ENCODE measurements at places on chromosomes 13 and 19.

DNA sequence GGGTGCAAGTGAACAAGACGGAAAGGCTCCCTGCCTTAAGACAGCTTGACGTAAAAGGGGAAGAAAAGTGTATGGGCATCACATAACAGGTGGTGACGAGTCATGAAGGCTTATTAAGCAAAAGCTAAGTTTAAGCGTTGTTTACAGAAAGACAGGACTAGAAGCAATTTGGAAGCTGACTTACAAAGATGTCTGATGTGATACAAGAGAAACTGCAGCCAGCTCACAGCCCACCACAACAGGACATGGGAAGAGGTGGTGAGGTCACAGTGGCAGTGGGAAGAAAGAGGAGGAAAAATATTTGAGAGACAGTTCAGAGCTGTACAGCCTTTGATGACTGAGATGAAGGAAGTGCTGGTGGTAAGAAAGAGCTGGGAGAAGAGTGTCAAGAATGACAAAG is 181.6 kb downstream of the KLF12 start:
- no peak for DNase-seq

DNA sequence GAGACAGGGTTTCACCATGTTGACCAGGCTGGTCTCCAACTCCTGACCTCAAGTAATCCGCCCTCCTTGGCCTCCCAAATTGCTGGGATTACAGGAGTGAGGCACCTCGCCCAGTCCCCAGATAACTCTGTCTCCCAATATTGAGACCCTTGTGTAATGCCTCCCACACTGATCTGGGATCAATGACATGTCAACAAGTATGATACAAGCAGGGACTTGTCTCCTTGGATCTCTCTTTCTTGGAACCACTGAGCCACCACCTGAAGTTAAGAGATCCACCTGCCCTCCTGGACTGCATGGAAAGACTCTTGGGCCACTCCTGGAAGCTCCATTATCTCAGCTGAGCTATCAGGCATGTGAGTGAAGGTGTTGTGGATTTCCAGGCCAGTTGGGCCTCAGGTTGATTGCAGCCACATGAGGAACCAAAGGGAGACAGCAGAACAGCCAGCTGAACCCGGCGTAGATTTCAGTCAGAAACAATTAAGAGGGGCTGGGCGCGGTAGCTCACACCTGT is 15.1 kb downstream of the NFKBID start:
- no peak for DNase-seq

GRCh38 chr19:28196101-28196500 is 1016.9 kb downstream of the UQCRFS1 start:
- no peak for DNase-seq

DNA sequence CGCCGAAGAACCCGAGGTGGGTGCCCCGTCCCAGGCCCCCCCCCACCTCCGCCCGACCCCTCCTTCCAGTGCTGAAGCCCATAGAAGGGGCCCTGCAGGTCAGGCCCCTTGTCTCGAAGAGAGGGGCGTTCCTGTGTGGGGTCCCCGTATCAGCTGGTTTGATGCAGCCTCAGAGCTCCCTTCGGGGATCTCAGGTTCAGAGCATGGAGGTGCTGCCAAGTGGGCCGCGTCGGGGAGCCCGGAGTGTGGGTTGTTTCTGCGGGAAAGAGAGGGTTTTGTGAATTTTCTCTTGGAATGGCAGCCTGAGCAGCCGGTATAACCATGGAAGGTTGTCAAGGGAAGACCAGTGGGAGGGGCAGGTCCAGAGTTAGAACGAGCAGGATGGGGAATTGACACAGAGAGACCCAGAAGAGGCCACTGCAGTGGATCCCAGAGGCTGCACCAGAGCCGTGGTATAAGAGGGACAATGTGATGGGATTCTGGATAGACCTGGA is 384 bp downstream of the TRAPPC2B start:
- DNase-seq: no peak

DNA sequence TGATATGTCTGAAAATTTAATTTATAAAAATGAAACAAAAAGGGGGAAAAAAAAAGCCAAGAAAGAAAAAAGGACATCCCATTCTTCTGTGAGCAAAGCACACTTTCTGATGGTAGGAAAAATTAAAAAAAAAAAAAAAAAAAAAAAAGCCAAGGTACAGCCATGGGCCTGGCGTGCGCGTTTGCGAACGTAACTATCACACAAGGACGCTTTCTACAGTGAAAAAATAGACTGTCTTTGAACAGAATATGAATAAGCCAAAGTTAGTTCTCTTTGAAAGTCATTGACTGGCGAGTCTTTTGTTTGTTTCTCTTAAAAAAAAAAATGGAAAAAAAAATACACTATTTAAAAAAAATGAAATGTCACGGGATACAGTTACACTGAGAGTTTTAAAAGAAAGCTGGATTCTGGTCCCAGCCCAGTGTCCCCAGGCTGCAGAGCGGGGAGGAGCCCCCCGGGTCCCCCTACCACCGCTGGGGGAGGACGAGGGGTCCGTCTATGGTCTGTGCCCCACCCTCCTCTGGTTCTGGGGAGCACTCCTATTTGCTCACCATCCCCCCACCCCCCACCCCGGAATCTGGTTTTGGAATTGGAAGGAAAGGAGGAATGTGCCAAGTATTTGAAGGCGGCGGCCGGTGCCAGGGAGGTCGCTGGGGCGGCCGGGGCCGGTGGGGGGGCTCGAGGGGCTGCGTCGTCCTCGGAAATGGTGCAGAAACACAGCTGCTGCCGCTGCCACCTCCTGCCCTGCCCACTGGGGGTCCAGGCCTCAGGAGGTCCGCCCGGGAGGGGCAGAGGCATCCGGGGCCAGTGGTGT is 134.5 kb downstream of the PTPRS start:
- DNase-seq: no peak

Data from 8988T (cell line).